ENCODE measurements at places on chromosomes 7 and 10.

- no peak for DNase-seq
Measured at GRCh38 chr7:1239803-1240516, 7.3 kb downstream of the UNCX start.

DNA sequence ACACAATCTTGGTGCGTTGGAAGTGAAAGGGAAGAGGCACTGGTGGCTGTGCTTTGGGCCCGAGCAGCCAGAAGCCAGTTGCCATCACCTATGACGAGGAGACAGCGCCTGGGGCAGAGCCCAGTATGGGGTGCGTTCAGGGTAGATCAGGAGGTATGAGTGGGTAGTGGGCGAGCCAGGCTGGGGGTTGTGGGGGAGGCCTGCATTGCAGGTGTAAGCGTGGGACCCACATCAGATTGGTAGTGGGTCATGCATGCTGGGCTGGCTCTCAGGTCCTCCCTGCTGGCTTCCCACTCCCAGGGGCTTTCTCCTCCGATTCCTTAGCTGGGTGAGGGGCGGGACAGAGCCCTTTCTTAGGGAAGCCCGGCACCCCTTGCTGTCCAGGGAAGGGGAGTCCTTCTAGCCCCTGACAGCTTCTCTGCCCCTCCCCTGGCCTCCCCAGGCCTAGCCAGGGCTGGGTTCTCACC is 445 bp upstream of the PVRIG start:
- DNase-seq: no peak

GRCh38 chr7:85274454-85274853 is 87.6 kb upstream of the SEMA3D start:
- DNase-seq: no peak

DNA sequence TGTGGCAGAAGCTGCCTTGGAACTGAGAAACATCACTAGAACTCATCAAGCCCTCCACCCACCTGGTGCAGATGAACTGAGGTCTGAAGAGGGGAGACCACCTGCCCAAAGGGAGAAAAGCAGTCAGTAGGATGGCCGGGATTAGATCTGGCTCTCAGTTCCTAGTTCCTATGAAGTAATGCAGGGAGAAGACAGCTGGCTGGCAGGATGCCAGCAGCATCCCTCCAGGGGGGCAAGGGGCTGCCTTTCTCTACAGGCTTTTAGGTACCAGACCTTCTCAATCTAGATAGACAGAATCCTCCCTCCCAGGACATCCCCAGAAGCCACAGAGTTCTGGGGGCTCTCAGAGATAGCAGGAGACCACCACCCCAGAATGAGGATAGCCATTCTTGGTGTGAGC is 7.8 kb downstream of the CRHR2 start:
- no peak for DNase-seq

DNA sequence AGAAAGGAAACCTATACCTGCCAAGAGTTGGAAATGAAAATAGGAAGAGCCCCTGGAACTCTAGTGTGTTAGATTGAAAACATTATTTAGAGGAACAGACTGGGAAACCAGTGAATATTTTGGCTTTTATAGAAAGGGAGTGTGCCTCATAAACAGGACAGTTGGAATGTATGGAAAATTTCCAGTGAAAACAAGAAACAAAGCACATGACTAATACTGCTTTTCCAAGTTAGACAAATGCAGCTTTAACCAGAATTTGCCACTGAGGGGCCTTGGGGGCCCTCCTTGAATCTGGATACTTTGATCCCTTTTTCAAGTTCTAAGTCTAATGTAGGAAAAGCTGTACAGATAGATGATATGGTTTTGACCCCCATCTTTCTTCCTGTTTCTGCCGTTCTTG is 21.2 kb downstream of the ITGB8 start:
- DNase-seq: no peak

DNA sequence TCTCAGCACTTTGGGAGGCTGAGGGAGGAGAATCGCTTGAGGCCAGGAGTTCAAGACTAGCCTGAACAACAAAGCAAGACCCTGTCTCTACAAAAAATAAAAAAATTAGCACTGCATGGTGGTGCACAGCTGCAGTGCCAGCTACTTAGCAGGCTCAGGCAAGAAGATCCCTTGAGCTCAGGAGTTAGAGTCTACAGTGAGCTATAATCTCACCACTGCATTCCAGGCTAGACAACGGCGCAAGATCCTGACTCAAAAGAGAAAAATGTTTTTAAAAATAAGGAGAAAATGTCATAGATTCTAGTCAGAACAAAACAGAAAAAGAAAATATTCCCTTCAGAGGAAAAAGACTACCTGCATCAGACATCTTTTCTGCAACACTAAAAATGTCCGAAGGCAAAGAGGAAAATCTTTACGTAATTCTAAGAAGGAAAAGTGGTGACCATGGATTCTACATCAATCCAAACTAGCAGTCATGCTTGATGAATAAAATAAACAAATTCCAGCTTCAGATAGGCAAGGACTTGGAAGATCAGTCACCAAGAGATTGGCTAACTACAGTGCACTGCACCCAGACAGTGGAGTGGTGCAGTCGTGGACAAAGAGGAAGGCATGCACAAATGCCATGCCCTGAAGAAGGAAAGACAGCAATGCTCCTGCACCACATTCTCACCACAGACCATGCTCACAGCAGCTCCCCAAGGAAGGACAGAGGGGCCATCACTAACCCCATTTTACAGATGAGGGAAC is 54.3 kb downstream of the ERCC6 start:
- no peak for DNase-seq

DNA sequence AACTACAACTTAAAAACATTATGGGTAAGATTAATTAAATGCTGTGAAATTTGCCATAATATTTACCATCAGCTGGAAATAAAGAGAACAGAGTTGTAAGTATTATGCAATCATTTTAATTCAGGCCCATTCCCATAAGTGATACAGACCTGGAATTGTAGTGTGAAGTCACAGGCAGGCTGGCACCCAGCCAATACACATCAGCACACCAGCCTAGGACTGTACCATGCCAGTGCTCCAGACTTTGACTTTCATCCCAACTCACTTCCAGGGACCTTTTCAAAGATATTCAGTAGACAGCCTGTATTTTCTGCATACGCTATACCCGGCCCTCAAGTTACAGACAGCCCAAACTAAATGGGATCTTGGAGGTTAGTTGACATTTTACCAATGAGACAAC is 143.3 kb downstream of the TES start:
- no peak for DNase-seq

DNA sequence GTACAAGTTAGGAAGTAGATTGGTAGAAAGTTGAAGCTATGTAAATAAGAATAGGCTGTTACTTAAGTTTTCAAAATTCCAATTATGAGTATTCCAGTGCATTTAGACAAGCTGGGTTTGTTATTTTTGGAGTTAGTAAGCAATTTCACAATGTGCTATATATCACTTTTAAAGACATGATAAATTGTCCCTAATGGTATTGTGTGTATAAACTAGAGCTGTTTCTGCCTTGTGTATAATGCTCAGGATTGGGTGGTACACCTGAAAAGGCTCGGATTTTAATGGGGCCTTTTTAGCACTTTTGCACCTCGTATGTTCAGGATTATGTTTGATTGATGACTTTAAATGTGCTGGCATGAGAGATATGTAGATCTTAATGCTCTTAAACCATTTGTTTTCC is 175.8 kb downstream of the VTI1A start:
- DNase-seq: no peak

GRCh38 chr10:34905200-34905927 is 90.3 kb upstream of the PARD3 start:
- DNase-seq: no peak

GRCh38 chr7:99141841-99142726 is 1.8 kb downstream of the SMURF1 start:
- no peak for DNase-seq

DNA sequence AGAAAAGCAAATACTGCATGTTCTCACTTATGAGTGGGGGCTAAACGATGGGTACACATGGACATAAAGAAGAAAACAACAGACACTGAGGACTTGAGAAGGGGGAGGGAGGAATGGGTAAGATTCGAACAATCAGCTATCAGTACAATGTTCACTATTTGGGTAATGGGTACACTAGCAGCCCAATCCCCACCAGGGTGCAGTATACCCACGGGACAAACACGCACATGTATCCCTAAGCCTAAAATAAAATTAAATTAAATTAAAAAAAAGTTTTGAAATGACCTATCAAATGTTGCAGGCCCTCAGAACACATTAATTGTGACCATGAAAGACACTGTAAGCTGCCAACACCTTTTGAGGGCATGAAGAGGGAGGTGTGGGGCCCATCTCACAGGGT is 316.0 kb downstream of the WDR37 start:
- no peak for DNase-seq

DNA sequence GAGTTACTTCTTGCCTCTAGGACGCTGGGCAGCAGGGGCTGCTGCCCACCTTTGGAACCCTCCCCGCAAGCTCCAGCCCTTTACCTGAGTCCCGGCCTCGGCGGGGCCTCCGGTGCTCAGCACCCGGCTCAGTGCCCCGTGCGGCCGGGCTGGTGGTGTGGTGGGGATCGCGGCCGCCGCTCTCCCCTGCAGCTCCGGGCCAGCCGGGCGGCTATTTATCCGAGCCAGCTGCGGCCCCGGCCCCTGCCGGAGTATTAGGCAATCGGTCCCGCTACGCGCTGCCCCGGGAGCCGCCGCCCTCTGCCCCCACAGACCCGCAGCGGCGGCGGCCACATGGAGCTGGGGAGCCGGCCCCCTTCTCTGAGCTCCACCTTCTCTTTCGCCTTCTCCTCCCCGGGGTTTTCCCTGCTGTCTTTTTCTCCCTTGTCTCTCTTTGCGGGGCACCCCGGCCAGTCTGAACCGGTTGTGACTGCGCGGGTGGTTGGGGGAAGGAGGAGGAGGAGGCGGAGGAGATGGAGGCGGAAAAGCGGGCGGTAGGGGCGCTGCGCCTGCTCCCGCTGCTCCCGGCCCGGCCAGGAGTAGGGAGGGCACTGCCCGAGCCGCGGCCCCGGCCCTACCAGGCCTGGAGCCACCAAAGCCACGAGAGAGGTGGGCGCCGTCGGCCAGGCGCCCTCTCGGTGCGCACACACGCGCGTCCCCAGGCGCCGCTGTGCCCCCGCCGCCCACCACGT is at the start of gene SLC16A9:
Gene SLC16A9 (minus strand): TSS at position 456 of the 731 bp plus-strand sequence. CDS start 25,559 bp downstream, outside the sequence.
- DNase-seq: no peak

GRCh38 chr7:90092506-90092905 is 61.8 kb upstream of the STEAP1 start:
- no peak for DNase-seq

DNA sequence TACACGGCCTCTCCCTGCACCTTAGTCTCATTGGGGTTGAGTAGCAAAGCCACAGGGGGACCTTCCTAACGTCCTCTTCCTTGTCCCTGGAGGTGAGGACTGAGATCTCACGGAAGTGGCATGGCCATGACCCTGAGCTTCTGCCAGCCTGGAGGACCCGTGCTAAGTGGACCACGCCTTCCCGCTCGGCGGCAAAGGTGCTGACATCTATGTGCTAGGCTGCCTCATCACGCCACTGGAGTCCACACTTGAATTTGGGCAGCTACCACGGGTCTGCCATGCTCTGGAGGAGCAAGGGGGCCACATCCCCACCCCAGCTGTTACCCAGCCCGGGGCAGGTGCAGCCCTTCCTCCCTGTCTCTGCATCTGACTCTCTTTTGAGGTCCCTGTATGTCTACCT is 15.3 kb downstream of the GHRHR start:
- DNase-seq: no peak

- DNase-seq: no peak
Measured at GRCh38 chr7:68078157-68078710, 1081.6 kb downstream of the TYW1 start.

GRCh38 chr7:107396990-107397389 is 72.9 kb upstream of the GPR22 start:
- DNase-seq: no peak

- no peak for DNase-seq
Measured at GRCh38 chr7:1946773-1947450, 276.8 kb downstream of the ELFN1 start.

DNA sequence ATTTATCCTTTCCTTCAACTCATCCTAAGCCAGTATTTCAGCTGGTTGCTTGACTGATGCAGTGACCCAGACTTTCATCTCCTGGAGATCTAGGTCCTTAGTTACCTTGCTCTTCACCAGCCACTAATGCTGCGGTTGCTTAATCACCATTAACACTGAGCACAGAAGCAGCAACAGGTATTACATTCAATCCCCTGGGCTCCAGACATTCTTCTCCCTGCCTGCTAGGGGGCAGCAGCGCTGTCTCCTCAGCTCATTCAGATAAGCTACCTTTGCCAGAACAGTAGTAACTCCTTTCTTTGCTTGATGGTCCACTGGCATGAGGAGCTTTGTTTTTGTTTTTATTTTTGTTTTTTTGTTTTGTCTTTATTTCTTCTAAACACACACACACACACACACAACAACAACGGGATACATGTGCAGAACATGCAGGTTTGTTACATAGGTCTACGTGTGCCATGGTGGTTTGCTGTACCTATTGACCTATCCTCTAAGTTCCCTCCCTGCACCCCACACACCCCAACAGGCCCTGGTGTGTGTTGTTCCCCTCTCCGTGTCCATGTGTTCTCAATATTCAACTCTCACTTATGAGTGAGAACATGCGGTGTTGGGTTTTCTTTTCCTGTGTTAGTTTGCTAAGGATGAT is 1043.2 kb upstream of the C7orf33 start:
- no peak for DNase-seq

GRCh38 chr7:151784853-151785680 is 91.8 kb downstream of the PRKAG2 start:
- DNase-seq: no peak

GRCh38 chr10:127860592-127860991 is 32.1 kb downstream of the CLRN3 start:
- DNase-seq: no peak

DNA sequence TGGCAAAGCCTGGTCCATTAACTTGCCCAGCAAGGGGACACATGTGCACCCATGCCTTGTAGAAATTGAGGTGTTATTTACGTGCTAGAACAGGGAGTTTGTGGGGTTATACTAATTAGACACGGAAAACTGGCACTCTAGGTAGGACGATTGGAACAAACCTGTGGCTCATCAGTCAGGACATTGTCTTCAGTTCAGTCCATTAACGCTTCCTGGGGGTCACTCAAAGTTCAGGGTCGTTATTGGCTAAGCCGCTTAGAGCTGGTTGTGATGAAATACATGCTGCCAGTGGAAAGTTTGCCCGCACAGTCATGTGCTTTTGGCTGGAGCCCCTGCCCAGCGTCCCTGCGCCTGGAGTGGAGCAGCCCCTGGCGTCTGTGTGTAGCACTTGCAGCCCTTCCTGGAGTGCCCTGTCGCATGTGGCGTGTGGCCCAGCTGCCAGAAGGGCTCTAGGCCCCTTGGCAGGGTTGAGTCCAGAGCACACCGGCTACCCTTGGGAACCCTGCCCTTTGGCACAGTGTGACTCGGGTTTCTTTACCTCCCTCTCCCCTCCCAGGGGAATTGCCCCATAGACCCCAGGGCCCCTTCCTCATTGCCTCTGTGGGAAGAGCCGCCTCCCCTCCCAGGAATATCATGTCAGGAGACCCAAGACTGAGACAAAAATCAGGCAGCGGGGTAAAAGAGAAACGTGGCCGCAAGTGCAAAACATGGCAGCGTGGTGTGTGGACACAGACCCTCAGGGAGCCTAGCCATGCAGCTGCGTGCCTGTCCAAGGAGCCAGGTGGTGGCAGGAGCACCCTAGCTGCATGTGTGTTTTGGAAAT is 9.8 kb downstream of the ZNF775 start:
- DNase-seq: no peak
